CD4-positive, alpha-beta memory T cell (primary cell): ENCODE measurements at places on chromosomes 13 and 19.

- H3K36me3 ChIP-seq: no peaks in the 10 kb centered on the region
- H3K4me1 ChIP-seq: no peaks in the 10 kb centered on the region
- no peaks in the 10 kb centered on the region for H3K27me3 ChIP-seq
Observed at GRCh38 chr13:33933810-33934209, 115.9 kb downstream of the RFC3 start.

DNA sequence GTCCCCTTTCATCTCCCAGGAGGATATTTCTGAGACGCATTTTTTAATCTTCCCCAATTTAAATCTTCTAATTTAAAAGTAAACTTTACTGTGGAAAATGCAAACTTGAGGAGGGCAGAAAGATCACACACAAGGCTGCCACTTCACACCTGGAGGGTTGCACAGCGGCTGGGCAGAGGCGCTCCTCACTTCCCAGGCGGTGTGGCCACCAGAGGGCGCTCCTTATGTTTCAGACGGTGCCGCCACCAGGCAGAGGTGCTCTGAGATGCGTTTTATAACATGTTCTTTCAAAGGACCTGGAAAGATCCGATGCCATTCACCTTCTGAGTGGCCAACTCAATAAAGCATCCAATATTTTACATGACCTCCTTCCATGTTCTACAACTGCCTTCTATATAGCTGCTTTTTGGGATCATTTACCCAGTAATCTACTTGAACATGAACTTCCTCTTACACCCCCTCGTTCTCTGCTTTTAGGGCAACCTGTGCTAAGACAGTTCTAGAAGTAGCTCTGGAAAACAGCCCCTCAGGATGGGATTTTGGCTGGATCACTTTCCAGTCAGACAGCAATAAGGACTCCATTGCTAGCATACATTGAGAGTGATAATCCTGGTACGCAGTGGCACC is 14.8 kb upstream of the MTUS2 start:
- H3K27me3 ChIP-seq: no peaks in the 10 kb centered on the region
- no peak overlapping the region for H3K4me3 ChIP-seq
- no peak overlapping the region for H3K27ac ChIP-seq

DNA sequence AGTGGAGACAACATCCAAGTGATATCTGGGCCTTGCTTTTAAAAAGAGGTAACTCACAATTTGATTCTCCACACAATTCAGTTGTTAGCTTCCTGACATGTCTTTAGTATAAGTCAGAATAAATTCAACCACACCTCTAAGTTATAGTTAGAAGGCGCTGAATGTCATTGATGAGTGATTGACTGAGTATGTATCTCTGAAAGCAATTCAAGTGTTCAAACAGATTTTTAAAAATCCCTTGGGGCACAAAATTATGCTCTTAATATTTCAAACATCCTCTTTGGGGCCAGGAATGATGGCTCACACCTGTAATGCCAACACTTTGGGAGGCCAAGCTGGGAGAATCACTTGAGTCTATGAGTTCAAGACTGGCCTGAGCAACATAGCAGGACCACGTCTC is 137.0 kb upstream of the PRR20A start:
- no peaks in the 10 kb centered on the region for H3K27me3 ChIP-seq
- H3K4me3 ChIP-seq: no peak overlapping the region
- DNase-seq: no peak
- no peaks in the 10 kb centered on the region for H3K4me1 ChIP-seq

DNA sequence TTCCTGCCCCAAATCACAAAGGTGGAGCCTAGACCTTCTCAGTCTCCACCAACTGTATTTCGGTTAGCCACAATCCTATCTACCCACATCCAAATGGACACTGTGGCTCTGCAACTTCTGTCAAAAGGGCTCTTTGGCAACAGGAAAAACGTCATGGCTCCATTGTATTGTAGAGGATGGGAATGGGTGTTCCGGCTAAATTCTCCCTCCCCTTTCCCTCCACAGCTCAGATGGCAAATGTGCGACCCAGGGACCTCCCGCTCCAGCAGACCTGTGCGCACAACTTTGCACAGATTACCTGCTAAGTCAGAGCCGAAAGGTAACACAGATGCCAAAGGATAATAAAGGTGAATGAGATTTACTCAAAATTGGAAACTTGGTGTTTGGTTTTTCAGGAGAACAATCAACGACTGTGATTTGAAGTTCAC is 968 bp upstream of the KL start:
- H3K27me3 ChIP-seq: peaks cover 16% of the 10 kb centered on the region
- H3K4me1 ChIP-seq: peaks cover 6% of the 10 kb centered on the region
- no peak overlapping the region for H3K4me3 ChIP-seq
- no peak overlapping the region for H3K27ac ChIP-seq
- no peaks in the 10 kb centered on the region for H3K36me3 ChIP-seq

- DNase-seq: no peak
- H3K36me3 ChIP-seq: no peaks in the 10 kb centered on the region
- no peaks in the 10 kb centered on the region for H3K27me3 ChIP-seq
- H3K27ac ChIP-seq: no peak overlapping the region
- peaks cover 30% of the 10 kb centered on the region for H3K4me1 ChIP-seq
- no peak overlapping the region for H3K4me3 ChIP-seq
Observed at GRCh38 chr13:100517135-100517534, 71.5 kb downstream of the GGACT start.
